ENCODE measurements at places on chromosomes 3 and 15.

DNA sequence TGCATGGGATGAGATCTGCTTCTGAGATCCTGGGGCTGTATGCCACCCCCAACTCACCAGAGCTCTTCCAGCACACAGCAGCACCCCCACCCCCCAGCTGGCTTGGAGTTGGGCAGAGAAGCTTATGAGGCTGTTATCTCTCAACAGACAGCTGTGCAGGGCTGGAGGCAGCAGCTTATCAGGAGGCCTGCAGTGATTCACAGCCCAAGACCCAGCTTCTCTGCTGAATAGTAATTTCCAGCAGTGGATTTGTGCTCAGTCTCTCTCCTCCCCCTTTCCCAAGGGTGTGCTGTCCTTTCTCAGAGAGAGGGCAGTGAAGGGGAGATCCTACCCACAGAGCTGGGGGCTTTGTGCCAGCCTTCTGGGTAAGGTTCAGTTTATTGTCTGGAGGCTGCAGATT lies 2.1 kb downstream of the RPP25 start:
- DNase-seq = peak; percentile 3

DNA sequence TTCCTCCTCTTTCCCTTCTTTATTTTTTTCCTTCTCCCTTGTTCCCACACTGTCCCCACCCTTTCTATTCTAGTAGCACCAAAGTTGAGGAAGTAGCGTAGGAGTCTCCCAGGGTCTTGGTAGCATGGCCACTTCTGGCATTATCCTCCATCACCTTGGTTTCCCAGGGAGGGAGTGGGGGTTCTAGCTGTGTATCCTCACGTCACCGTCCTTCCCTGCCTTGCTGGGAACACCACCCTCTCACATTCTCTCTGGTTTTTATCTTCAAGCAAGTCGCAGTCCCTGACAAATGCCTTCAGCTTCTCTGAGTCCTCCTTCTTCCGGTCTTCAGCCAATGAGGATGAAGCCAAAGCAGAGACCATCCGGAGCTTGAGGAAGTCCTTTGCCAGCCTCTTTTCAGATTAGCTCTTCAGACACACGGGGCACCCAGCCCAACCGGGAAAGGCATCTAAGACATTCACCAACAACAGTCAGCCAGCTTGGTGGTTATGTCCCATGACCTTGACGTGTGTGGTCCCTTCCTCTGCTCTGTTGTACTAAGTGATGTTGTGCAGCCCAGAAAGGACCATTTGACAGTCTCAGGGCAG lies 31.6 kb upstream of the TIMP4 start:
- no peak for DNase-seq

- DNase-seq = no peak
These were observed 67.9 kb downstream of the CACNA2D2 start for GRCh38 chr3:50435371-50436113.

DNA sequence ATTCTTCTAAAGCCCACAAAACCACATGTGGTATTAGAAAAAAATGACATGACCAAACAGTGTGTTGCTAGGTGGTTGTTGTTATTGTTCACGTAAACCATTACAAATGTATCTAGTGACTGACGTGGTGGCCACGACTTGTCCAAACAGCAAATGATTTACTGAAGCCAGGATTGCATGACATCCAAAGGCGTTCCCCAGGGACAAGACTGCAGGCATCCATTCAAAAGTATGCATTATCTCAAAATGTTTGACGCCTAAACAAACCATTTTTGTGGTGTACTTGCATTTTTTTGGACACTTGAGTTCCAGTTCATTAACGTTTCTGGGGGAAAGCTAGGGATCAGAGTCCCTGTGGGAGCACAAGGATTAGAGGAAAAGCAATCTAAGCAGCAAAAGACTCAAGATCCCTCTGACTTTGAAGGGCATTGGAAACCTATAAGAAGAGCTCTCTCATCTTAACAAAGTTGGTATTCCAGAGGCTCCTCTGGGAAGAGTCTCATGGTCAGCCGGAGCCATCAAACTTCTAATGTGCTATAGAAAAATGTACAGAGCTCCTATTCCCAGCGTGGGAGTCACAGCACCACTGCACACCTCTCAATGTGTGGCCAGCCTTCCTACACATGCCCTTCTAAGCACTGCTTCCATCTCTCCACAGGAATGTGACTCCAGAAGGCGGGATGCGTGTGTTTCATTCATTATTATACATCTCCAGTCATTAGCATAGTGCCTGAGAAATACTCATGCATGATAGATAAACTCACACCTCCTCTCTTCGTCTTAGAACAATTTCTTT lies 62.9 kb downstream of the FBN1 start:
- no peak for DNase-seq

- no peak for DNase-seq
These were observed 527.1 kb upstream of the GOLIM4 start for GRCh38 chr3:168622795-168623194.

DNA sequence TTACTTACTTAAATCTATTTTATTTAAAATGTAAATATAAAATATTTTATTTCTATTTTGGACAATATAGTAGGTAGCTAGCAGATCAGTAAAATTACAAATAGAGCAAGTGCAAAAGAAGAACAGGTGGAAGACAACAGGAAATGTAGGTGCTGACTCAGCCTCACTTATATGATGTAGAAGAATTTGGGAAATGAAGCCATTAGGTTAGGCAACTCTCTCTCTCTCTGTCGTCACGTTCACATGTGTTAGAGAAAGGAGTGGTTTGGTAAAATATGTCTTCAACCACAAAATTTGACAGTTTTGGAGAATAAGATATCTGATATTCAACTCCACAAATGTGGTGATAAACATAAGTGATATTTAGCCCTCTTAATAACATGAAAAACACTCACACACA lies 532.5 kb upstream of the KCNMB2 start:
- DNase-seq = no peak

GRCh38 chr15:61169904-61170695 lies 59.0 kb downstream of the RORA start:
- no peak for DNase-seq

DNA sequence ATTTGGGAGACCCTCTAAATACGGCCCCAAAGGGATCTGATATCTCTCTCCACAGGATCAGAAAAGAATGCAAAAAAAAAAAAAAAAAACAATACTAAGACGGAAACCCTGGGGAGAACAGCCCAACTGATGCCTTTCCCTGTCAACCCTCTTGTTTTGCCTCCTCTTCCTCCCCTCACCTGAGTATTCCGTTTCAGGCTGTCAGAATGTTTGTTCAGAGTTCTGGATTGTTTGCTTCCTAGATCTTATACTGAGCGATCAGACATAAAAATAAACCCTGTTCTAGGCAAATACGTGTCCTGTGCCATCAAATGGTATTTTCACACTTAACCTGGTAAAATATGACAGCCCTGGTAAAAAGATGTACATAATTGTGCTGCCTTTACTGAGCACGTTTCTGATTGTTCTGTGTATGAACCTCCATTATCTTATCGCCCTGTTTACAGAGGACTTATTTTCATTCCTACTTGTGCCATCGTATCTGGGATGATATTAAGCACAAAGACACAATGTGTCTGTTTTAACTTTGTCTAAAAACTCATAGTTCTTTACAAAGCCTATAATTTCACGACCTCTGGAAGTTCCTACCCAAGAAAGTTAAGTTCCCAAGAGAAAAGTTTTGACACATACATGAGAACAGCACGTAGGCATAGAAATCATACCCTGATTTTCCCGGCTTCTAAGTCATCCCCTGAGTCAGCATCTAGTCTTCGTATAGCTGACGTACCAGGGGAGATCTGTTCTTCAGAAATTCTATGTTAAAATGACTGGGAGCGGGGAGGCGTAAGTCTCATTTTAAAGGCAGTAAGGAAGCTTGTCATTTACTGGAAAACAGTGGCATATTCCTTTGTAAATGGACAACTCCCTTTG lies 856 bp downstream of the ZBTB38 start:
- no peak for DNase-seq

DNA sequence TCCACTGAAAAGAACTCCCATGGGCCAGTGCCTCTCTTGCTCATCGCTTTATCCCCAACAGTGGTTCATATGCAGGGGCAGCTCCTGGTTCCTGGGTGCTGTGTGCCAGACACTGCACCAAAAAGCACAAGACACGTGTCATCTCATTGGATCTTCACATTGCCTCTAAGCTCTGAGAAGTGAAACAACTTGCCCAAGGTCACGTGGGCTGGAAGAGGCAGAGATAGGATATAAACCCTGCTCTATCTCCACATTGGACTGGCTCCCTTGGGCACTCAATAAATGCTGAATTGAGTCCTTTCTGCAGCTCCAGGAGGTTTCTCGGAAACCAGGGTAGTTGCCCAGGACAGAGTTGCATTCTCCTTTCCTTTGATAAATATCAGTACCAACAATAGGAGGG lies 88.1 kb downstream of the SRGAP3 start:
- DNase-seq = no peak

All from NCI-H526 (cell line).